Stimulated activated CD8-positive, alpha-beta memory T cell treated with anti-CD3 and anti-CD28 coated beads, Interleukin-15, amount 100 ng/mL, for 48 hours (primary cell): ENCODE measurements at places on chromosomes 4 and X.

GRCh38 chr4:186942758-186943377 lies 219.2 kb upstream of the FAT1 start:
- no peak for DNase-seq

DNA sequence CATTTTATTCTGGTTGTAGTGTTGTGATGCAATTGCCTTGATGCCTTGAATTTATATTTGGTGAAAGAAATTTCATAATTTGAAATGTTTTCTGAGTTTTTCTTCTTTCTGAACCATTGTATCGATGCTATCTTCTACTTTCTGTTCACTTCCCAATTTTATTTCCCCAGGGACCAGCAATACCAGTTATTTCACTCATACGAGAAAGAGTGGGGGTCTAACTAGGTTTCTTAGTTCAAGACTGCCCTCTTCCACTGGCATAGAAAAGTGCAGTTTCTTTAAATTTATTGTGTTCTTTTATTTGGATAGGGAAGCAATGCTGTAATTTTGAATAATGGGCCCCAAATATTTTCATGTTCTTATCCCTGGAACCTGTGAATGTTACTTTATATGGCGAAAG lies 544.0 kb upstream of the ADGRL3 start:
- no peak for DNase-seq

DNA sequence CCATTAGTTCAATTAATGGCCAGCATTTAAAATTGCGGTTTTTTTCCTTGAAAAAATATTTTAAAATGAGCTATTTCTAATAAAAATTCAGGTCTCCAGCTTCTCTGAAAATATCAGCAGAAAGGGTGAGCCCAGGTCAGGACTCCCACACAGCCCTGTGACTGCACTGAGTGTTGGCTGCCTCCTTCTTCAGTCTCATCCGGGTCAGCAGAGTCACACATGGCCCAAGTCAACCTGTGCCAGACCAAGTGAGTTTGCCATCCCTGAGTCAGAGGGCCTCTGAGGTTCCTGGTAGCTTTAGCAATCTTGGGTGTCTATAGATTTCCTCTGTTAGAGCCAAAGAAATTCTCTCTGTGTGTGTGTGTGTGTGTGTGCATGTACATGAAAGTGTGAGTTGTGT lies 22.1 kb upstream of the MSX1 start:
- DNase-seq: no peak

DNA sequence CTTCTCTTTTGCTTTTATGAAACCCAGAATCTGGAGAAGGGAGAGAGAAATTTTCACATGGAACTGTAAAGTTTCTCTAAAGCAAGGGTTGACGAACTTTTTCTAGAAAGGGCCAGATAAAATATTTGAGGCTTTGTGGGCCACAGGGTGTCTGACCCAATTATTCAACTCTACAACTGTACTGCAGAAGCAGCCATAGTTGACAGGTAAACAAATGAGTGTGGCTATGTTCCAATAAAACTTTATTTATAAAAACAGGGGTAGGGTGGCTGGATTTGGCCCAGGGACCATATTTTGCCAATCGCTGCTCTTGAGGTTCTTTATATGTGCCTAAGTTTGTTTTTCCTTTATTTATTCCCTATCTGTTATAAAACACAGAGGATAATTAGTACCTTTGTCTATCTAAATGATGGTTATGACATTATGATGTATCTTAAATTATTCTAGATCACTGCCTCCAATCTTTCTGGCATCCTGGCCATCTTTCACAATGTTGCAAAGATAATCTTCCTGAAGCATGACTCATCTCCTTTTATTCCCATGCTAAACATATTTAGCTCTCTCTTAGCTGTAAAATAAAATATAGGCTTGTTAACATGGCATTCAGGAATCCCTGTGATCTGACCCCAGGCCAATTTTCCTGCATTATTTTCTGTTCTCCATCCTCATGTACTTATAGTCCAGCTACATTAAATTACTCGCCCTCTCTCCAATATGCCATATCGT lies 106.8 kb upstream of the CBLL2 start:
- DNase-seq: no peak

DNA sequence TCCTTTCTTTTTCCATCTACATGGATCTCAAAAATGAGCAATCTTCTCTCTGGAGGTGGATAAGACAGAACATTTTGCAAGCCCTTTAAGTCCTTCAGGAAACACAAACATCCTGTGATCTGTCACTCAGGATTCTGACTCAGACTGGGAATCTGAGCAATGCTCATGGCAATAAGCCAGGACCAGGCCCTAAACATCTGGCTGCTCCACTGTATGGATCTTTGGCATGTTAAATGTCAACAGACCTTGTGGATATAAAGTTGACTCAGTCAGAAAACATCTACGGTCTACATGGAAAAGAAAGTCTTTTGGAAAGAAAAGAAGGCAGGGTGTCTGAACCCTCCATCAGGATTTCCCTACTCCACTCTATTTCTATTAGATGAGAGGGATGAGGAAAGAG lies 17.8 kb upstream of the CHIC2 start:
- no peak for DNase-seq

DNA sequence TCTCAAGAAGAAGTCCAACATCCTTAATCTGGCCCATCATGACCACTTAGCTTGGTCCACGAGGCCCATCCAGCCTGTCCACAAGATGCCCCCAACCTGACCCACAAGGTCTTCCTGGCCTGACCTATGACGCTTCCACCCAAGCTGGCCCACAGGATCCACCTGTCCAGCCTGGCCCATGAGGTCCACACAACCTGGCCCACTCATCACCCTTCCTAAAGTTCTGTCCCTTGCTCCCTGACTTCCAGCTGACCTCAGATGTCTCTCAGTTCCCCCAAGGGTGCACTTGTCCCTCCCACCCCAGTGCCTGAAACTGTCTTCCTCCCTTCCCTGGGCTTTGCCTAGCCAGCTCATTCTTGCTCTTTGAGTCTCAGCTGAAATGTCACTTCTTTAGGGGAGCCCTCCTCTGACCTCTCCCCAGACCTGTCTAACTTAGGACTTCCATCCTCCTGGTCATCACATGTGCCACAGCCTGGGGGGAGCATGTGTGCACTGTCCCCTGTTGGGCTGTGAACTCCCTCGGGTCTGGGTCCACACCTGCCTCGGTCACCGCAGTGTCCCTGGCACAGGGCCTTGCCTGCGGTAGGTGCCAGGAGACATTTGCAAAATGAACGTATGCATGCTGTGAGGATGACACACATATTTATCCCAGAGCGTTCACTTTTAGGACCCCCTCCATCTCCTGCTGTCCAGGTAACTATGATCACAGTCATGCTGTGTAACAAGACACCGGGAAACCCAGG lies 61.7 kb downstream of the EVC start:
- DNase-seq: no peak

GRCh38 chr4:155952501-155952901 lies 1.2 kb downstream of the CTSO start:
- DNase-seq: no peak

- peak; percentile 73 for DNase-seq
These were observed 44.7 kb downstream of the PRPS1 start for GRCh38 chrX:107672955-107673378.

DNA sequence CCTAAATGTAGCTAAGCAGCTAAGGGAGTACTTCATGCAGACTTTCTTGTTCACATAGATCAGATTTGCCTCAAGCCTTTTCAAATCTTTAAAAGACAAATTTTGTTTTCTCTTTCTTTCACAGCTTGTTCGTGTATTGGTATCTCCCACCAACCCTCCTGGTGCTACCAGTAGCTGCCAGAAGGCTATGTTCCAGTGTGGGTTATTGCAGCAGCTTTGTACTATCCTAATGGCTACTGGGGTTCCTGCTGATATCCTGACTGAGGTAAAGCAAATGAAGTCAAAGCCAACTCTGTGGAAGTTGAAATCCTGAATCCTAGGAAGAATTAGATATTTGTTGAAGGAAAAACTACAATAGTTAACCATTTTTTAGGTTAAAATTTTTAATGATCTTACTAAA lies 62.6 kb downstream of the USO1 start:
- DNase-seq: no peak

- DNase-seq: no peak
These were observed 217.9 kb upstream of the GPC4 start for GRCh38 chrX:133633162-133633561.

GRCh38 chrX:150731795-150732194 lies 38.6 kb downstream of the MTMR1 start:
- peak; percentile 39 for DNase-seq

- DNase-seq: no peak
These were observed 27.2 kb upstream of the TMSB4X start for GRCh38 chrX:12947545-12948235.

GRCh38 chr4:7473081-7473480 lies 38.4 kb upstream of the PSAPL1 start:
- no peak for DNase-seq

GRCh38 chrX:68685685-68686084 lies 38.2 kb downstream of the STARD8 start:
- no peak for DNase-seq

DNA sequence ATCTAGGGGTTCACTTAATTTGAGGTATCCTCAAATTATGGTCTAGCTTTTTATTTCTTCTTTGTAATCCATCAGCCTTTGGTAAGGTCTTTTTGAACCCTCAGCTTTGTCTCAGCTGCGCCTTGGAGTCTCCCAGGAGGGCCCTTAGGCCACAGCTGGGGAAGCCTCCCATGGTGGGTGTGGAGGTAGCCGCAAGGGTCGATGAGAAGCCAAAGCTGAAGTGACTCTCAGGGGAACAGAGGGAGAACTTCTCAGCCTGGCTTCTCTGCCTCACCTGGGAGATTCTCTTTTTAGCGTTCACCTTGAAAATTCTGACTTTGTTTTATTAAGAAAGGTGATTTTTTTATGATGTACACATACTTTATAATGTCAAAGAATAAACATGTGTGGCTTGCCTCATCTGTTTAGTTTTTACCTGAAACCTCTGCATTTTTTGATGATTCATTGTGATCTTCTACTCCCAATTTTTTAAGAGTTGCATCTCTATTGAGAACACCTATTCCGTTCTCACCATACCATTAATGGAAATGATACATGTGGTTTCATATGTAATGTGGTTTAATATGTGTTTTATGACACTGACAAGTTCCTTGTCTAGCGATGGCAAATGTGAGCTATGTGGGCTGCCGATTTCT lies 25.6 kb upstream of the SLC25A4 start:
- DNase-seq: no peak

DNA sequence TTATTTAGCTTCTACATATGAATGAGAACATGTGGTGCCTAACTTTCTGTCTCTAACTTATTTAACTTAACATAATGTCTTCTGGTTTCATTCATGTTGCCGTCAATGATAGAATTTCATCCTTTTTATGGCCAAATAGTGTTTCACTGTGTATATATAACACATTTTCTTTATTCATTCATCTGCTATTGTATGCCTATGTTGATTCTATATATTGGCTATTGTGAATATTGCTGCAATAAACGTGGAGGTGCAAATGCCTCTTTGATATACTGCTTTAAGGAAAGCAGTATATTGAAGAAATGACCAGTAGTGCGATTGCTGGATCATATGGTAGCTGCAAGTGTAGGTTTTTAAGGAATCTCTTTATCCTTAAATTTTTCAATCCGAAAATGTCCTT lies 10.0 kb upstream of the CSN1S1 start:
- no peak for DNase-seq
